Activated naive CD8-positive, alpha-beta T cell treated with anti-CD3 and anti-CD28 coated beads for 36 hours (primary cell): ENCODE measurements at places on chromosomes 13 and 19.

DNA sequence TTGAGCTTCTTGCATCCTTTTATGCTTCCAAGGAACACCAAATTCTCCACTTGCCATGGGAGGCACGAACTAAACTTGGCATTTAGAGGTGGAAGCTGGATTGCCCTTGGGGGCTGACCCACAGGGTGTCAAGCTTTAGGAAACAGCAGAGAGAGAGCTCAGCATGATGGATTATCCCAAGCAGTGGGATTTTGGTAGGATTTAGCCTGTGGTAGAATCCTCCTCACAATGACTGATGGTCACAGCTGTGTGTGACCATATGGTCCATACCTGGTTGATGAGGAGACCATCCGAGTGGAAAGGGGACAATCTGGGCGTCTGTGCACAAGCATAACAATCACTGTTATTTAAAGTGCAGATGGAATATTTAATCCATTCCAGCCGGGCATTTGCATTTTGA is 40.1 kb upstream of the PSG9 start:
- no peak overlapping the region for H3K27ac ChIP-seq
- no peaks in the 10 kb centered on the region for H3K4me1 ChIP-seq
- no peak overlapping the region for H3K4me3 ChIP-seq
- peaks cover 22% of the 10 kb centered on the region for H3K27me3 ChIP-seq

DNA sequence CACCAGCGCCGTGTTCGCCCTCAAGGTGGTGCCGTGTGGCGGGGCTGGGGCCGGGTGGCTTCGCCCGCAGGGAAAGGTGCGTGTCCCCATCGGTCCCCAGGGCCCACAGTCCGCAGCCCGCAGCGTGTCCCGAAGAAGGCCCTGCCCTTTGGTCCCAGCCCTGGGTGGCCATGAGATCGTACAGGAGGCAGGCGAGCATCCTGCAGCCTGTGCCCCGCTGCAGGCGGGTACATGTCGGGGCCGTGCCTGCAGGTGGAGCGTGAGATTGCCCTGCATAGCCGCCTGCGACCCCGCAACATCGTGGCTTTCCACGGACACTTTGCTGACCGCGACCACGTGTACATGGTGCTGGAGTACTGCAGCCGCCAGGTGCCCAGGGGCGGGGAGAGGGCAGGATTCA is 1.5 kb downstream of the PLK5 start:
- H3K4me1 ChIP-seq = peaks cover 4% of the 10 kb centered on the region
- no peak for DNase-seq
- no peak overlapping the region for H3K4me3 ChIP-seq
- peaks cover 59% of the 10 kb centered on the region for H3K27me3 ChIP-seq
- no peaks in the 10 kb centered on the region for H3K36me3 ChIP-seq

DNA sequence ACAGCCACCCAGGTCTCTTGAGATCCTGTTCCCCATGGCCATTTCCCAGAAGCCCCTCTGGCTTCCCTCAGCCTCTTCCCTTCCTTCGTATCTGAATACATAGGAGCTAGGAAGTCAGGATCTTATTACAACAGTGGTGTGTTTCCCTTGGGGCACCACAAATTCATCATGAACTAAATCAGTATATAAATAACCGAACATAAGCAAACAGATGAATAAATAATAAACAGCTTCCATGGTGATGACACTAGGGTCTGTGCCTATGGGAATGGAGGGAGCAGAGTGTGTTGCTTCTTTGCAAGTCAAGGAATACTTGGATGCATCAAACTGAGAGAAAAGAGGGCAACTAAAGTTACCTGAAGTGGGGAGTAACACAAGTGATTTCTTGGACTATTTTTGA is 527.6 kb downstream of the LMO7 start:
- H3K4me1 ChIP-seq = no peaks in the 10 kb centered on the region
- no peak for DNase-seq
- no peaks in the 10 kb centered on the region for H3K27me3 ChIP-seq
- H3K4me3 ChIP-seq = no peak overlapping the region
- no peaks in the 10 kb centered on the region for H3K36me3 ChIP-seq

GRCh38 chr13:46168783-46169182 is 13.2 kb downstream of the LCP1 start:
- peaks cover 95% of the 10 kb centered on the region for H3K4me1 ChIP-seq
- H3K4me3 ChIP-seq = peak overlapping the region; percentile 73
- H3K27ac ChIP-seq = peak overlapping the region; percentile 87
- no peaks in the 10 kb centered on the region for H3K27me3 ChIP-seq

DNA sequence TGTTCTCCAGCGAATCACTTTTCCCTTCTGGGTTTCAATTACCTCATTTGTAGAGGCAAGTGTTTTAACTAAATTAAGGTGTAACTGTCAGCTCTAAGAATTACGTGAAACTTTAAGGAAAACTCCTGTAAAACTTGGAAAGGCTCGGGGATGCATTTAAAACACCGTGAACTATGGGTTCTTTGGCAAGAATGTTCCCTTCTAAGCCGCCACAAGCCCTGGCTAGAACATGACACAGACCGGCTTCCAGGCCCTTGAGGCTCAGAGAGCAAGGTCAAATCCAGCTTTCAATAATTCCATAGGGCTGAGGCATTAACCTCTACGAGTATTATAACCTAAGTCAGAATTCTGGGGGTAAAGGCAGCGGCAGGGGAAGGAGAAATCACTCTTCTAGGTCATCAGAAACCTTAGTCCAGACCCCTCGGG is 685 bp downstream of the VWA8 start:
- peaks cover 20% of the 10 kb centered on the region for H3K36me3 ChIP-seq
- peaks cover 50% of the 10 kb centered on the region for H3K4me1 ChIP-seq
- peak overlapping the region; percentile 95 for H3K27ac ChIP-seq
- H3K4me3 ChIP-seq = peak overlapping the region; percentile 92
- no peaks in the 10 kb centered on the region for H3K27me3 ChIP-seq

DNA sequence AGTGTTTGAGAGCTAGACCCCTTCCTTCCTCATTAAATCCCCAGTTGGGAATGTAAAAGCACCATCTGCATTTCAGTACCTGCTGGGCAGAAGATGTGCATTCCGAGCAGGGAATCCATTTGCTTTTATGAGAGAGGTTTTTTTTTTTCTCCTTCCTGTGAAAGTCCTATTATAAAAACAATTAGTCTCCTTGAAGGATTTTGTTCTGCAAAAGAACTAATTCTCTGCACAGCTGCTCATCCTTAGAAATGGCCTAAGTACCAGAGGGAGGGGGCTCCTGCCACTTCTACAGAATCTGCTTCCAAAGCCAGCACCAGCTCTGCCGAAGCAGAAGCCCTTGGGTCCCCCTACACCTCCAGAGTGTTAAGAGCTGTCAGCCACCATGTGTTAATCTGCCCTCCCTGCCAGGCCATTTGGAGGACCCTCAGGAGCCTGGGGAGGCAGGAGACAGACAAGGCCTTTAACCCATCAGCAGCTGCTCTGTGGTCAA is 36.4 kb upstream of the SERPINE3 start:
- no peaks in the 10 kb centered on the region for H3K36me3 ChIP-seq
- no peak overlapping the region for H3K4me3 ChIP-seq
- no peaks in the 10 kb centered on the region for H3K27me3 ChIP-seq
- H3K4me1 ChIP-seq = no peaks in the 10 kb centered on the region
- H3K27ac ChIP-seq = no peak overlapping the region

DNA sequence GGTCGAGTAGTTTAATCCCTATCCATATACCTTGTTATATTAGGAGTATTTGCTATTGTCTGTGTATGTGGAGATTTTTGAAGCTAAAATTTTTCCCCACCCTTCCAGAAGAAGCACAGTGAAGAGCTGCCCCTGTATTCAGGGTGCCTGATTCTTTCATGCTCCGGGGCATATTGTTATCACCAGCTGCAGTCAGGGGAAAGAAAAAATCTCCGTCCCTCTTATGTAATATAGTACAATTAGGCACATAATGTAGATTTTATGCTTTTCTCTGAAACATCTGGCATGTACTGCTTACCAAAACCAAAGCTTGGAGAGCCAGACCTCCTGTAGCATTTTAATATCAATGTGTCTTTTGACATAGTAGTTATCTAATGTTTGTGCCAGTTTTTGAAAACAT is 214.9 kb upstream of the EDNRB start:
- H3K36me3 ChIP-seq = no peaks in the 10 kb centered on the region
- no peak overlapping the region for H3K27ac ChIP-seq
- no peak for DNase-seq

DNA sequence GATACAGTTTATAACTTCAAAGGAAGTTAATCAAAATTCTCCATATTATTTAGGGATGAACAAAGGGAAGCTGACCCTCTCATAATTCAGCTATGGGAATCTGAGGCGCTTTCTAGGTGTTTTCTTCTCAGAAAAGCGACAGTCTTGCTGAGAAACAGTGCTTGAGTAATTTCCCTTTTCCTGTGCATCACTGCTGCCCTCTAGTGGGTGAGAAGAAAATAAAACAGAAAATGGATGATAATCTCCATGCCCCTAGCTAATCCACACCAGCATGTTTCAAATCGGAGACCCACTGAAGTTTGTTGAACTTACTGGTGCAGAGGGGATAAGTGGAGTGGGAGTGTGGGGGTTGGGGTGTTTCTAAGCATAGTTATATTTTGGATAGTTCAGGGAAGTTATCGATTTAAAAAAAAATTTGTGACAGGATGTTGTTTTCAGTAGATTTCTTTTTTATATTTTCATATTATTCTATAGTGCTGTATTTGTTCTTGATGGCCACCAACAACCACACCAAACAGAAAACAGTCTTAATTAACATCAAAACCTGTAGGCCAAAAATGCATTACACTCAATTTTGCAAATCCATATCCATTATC is 21.4 kb downstream of the LCP1 start:
- H3K4me3 ChIP-seq = peak overlapping the region; percentile 64
- no peak for DNase-seq
- peaks cover 59% of the 10 kb centered on the region for H3K4me1 ChIP-seq
- no peaks in the 10 kb centered on the region for H3K27me3 ChIP-seq

DNA sequence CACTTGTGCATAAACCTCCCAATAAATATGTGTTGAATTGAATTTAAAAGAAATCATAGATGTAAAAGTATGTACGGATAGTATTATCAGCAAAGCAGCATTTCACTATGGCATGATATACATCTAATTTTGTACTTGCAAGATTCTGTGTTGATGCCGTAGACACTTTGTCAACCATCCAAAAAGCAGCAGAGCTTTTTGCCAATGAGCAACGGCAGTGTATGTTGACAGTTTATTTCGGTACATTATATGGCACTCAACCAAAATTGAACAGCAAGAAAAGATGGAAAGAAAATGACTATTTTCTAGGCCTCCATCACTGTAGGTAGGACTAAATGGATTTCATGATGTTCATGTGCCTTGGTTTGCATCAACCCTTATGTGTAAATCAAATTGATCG is 543.7 kb downstream of the DACH1 start:
- H3K4me1 ChIP-seq = no peaks in the 10 kb centered on the region
- H3K27me3 ChIP-seq = no peaks in the 10 kb centered on the region
- H3K36me3 ChIP-seq = no peaks in the 10 kb centered on the region

- H3K27ac ChIP-seq = no peak overlapping the region
- no peaks in the 10 kb centered on the region for H3K36me3 ChIP-seq
- H3K27me3 ChIP-seq = no peaks in the 10 kb centered on the region
Measured at GRCh38 chr13:57673197-57673596, 41.7 kb downstream of the PCDH17 start.

DNA sequence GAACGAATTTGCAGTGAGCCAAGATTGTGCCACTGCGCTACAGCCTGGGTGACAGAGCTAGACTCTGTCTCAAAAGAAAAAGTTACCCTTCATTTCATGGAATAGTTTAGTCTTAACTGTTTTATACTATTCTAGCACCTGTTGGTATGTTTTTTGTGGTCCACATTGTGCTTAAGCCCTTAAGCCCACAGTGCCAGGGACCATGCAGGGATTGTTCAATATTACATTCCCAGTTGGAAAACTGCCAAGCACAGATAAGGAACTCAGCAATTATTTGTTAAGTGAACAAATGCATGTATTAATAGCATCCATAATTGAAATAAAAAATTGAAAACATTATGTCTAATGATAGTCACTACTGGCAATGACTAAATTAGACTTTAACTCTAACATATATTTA is 193.5 kb downstream of the PCDH17 start:
- DNase-seq = no peak
- H3K27ac ChIP-seq = no peak overlapping the region
- H3K27me3 ChIP-seq = no peaks in the 10 kb centered on the region

GRCh38 chr13:74015137-74015536 is 119.1 kb downstream of the KLF12 start:
- H3K27me3 ChIP-seq = no peaks in the 10 kb centered on the region
- peaks cover 32% of the 10 kb centered on the region for H3K4me1 ChIP-seq
- H3K36me3 ChIP-seq = peaks cover 10% of the 10 kb centered on the region
- no peak overlapping the region for H3K27ac ChIP-seq
- DNase-seq = no peak

GRCh38 chr13:48979892-48980291 is 4.2 kb downstream of the FNDC3A start:
- peaks cover 24% of the 10 kb centered on the region for H3K36me3 ChIP-seq
- H3K27ac ChIP-seq = peak overlapping the region; percentile 58
- H3K4me3 ChIP-seq = peak overlapping the region; percentile 32
- DNase-seq = no peak
- peaks cover 41% of the 10 kb centered on the region for H3K4me1 ChIP-seq

GRCh38 chr13:28173793-28174192 is 35.4 kb downstream of the PAN3 start:
- no peaks in the 10 kb centered on the region for H3K27me3 ChIP-seq
- H3K27ac ChIP-seq = no peak overlapping the region
- H3K4me1 ChIP-seq = peaks cover 25% of the 10 kb centered on the region
- no peak for DNase-seq

DNA sequence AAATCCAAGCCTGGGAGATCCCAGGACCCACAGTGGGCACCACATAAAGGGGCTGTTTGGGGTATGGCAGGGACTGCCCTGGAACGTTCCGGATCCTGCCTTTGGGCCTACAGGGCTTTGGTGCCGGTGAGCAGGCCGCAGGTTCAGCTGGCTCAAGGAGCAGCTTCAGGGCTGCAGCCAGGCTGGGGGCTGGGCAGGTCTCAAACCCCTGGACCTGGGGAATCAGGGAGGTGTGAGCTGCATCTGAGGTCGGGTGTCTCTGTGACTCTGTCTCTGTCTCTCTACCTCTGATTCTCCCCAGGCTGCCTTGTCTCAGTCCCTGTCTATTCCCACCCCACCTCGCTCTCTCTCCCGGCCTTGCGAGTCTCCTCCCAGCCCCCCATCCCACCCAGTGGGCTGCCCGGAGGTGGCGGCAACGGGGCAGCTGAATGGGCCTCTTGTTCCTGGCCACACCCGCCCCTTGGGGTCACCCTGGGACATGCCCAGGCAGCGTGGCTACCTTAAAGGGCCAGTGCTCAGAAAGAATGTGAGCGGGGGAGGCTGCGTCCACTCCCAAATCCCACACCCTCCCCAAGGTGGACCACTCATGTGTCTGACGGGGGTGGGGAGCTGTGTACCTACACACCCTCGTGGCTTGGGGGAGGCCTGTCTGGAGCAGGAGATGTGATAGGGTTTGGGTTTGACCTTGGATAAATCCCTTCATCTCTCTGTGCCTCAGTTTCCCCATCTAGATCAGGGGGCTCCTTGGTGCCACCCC is 31.1 kb downstream of the NFIC start:
- no peak overlapping the region for H3K27ac ChIP-seq
- H3K4me3 ChIP-seq = no peak overlapping the region
- no peaks in the 10 kb centered on the region for H3K4me1 ChIP-seq
- H3K36me3 ChIP-seq = peaks cover 3% of the 10 kb centered on the region

GRCh38 chr19:3699741-3700241 is 477 bp downstream of the PIP5K1C start:
- peak overlapping the region; percentile 88 for H3K4me3 ChIP-seq
- H3K27ac ChIP-seq = peak overlapping the region; percentile 58
- no peak for DNase-seq
- H3K36me3 ChIP-seq = no peaks in the 10 kb centered on the region
- peaks cover 4% of the 10 kb centered on the region for H3K27me3 ChIP-seq
- H3K4me1 ChIP-seq = peaks cover 13% of the 10 kb centered on the region
